SW 1271 (cell line): ENCODE measurements at places on chromosomes 16 and 17.

- DNase-seq, result no peak
Observed at GRCh38 chr16:66207139-66207882, 159.2 kb upstream of the CDH5 start.

DNA sequence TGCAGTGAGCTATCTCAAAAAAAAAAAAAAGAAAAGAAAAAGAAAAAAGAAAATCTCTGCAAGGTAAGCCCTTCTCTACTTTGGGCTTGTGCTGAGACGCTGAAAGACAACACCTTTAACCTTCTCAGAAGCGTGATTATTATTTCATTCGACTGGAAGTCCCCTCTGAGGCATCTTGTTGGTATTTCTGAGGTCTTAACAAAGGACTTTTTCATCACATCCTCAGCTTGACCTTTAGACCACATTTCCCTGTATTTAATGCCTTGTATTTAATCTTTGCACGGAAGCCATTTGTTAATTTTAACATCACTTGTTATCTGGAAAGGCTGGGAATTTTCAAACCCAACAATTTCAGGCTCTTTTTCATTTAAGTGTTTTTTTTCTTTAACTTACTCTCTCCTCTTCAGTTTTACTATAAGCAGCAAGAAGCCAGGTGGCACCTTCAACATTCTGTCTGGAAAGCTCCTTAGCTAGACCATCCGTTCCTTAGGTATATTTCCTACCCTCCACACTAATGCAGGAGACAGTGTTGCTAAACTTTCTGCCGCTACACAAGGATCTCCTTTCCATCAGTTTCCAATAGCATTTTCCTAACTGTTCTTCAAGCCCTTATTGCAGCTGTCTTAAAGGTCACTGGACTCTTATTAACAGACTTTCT lies 10.3 kb downstream of the KCTD13 start:
- DNase-seq, result peak; percentile 59

DNA sequence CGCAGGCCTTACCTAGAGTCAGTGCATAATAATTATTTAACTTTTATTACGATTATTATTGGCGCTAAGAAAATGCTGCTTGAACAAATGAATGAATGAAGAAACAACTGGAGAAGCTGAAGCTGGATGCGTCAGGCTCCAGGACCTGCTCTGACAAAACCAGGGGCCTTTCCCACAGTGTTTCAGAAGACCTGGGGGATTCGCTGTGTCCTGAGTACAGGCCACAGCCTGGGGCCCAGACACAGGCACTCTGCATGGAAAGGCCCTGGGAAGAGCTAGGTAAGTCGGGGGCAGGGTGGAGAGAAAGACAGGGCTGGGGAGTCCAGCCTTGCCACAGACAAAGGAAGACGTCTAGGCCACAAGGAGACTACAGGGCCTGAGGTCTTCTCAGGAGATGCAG lies 226.1 kb downstream of the ZNF423 start:
- no peak for DNase-seq

GRCh38 chr17:4509923-4510617 lies 11.4 kb downstream of the SPNS2 start:
- no peak for DNase-seq

DNA sequence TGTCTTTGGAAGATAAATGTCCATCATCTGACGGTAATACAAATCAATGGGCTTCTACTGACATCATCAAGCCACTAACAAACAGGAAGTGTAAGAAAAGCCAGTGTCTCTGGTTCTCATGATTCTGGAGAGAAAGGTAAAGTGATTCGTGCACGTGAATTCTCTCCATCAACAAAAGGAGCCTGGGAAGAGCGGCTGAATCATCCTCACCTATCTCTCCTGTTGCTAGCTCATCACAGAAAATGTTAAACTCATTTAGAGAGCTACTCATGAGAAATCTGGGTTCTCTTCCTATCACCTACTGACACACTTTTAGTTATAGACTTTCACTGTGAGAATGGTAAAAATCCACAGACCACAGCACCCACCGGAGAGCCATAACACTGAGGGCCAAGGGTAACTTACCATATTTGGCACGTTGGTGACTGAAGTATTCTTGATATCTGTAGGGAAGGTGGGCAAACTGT lies 70.3 kb downstream of the CREBBP start:
- no peak for DNase-seq

GRCh38 chr16:21060027-21060510 lies 90.6 kb downstream of the DNAH3 start:
- no peak for DNase-seq

- DNase-seq, result no peak
Observed at GRCh38 chr16:27109666-27110523, 43.2 kb downstream of the C16orf82 start.

DNA sequence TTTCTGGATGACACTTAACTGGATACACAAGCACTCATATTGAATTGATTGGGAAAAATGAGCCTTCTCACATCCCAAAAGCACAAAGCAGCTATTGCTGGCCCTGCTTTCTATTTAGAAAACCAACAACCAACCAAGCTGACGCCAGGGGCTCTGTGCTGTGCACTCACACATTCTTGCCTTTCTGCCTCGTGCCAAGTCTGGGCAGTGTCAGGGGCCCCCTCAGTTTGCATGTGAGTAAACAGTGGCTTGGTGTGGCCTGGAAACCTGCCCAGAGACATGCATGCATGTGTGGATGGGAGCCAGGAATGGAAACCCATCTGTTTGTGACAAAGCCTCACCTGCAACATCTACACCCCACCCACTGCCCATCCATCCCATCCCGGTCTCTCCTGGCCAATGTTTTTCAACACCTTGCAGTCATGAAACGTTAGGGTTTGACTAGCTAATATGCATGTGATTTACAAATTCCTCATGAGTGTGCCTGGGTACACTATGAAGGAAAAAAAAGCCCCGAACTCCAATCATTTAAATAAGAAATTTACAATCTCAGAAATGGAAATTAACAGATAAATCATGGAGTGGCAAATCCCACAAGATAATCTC lies 20.4 kb downstream of the MIEF2 start:
- DNase-seq, result no peak

DNA sequence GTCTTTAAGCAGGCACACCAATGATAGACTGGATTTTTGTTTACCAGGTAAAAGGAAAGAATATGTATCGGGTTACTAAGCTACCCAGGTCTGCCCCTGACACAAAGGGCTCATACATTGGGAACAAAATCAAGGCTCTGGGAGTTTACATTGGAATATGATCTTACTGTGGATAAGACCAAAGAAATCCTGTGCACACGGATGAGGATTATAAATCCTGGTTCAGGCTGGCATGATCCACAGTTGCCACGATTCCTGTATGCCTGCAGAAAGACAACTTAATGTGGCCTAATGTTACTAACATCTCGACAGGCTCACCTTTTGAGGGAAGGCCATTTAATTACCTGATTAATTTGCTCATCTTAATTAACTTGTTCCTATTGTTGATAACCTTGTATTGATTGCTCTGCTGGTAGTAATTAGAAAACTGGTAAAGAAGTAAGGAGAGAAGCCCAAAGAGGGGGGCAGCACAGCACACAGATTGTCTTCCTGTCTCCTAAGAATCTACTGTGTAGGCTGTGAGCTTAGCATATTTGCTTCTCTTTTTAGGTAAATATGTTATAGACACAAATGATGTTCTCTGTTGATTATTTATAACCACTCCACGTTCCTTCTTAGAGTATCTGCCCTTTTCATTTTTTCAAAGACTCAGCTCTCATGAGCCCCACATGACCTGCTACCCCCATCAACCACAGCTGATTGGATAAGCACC lies 51.0 kb upstream of the TOX3 start:
- no peak for DNase-seq

- DNase-seq, result no peak
Observed at GRCh38 chr16:496097-496886, 31.2 kb upstream of the CAPN15 start.

GRCh38 chr17:62824290-62825131 lies 16.4 kb upstream of the MARCHF10 start:
- peak; percentile 91 for DNase-seq

DNA sequence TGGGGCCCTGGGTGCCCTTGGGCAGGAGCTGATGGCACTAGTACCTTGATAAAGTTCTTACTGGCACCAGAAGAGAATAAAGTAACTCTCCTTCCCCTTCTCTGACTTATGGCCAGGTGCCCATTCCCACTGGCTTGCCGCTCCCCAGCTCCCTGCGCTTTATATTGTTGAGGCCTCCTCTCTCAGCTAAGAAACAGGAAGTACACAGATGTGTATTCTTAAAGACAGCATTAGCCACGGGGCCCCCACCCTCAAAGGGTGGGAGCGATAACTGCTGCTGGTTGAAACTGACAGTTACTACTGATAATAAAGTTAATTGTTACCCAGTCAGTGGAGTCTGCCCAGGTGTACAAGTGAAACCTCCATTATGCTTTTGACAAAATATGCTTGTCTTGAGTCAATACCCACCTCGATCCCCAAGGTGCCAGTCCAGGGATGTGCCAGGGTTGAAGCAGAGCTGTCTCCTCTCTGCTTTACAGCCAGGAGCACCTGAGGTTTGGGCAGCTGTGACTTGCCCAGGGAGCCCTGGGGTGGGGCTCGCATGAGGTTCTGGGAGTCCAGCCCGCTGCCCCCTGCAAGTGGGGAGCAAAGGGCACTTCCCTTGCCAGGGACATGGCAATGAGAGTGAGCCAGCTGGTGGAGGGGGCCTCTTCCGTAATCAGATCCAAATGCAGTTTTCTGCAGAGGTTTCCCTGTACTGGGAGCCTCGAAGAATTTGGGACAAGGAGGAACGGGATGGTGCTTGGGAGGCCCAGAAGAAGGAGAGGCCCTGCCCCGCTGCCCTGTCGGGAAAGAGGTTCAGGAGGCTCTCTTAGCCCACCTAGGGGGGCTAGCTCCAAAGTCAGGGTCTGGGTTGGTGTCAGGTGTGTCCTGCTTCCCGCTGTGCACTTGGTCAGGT lies 5.4 kb upstream of the CLDN9 start:
- no peak for DNase-seq

DNA sequence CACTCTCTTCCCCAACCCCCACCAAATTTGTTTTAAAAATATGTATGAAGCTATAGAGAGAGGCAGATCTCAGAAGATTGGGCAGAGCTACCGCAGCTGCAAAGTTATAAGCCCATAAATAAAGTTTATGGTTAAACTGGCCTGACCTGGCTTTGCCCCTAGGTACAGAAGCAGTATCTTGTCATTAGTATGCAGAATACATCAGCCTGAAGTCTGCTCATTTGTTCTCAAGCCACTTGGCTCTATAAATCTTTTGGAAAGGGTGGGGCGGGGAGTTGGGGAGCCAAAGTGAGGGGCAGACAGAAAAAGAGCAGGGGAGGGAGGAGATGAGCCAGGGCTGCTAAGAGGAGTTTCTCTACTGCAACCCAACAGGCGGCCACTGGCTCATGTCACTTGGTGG lies 113.2 kb downstream of the SOX9 start:
- no peak for DNase-seq

- no peak for DNase-seq
Observed at GRCh38 chr16:85235991-85236817, 123.9 kb upstream of the CIBAR2 start.

DNA sequence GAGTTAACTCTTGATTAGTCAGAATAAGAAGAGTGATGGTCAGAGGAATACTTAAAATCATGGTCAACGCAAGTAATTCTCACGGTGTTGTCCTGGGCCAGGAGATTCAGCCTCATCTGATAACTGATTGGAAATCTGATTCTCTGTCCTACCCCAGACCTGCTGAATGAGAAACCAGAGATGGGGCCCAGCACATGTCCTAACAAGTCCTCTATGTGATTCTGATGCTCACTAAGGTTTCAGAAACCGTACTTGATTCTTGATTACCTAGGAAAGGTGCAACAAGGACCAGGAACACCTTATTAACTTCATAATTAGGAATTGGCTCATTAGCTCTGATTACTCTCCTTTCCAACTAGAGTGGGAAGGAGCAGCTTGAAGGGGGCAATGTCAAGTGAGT lies 44.5 kb downstream of the ANKFY1 start:
- no peak for DNase-seq

DNA sequence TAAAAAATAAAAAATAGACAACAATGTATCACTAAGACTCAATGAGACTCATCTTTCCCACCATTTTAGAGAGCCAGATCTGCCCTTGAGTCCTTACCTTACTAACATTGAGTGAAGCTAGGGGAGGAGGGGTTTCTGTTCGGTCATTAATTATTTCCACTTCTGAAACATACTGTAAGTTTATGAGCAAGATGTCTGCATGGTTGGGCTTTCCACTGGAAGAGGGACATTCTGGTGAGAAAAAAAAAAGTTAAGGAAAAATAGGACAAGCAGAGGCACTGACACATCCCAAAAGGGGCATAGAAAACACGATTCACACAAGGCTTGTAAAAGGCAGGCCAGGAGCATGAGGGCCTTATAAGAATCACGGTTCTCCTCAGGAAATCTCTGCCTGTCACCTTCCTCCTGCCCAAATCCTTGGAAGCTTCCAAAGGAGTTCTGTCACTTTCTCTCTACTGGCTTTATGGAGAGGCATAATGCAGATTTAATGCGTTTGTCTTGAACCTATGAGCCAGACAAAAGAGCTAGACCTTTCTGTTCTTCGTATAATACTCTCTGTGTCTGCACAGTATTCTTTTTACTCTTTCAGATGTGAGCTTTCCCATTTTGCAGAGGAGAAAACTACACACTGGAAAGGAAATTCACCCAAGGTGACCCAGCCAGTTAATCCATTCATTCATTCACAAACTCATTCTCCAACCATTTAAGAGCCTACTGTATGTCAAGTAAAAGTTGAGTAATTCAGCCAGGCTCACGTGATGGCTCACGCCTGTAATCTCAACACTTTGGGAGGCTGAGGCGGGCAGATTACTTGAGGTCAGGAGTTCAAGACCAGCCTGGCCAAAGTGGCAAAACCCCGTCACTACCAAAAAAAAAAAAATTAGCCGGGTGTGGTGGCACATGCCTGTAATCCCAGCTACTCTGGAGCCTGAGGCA lies 2.5 kb downstream of the LSM12 start:
- DNase-seq, result no peak
